ENCODE measurements at places on chromosomes 16 and 17. TPM values are rescaled to one million over a fixed set of nuclear protein-coding genes. Genes with fewer than 3 reads are reported as not detected.
A peak's percentile ranks its signal among the peaks of the same experiment; 100 is the strongest.

GRCh38 chr17:55664287-55664686 lies 58.4 kb downstream of the TMEM100 start:
- DNase-seq: no peak

DNA sequence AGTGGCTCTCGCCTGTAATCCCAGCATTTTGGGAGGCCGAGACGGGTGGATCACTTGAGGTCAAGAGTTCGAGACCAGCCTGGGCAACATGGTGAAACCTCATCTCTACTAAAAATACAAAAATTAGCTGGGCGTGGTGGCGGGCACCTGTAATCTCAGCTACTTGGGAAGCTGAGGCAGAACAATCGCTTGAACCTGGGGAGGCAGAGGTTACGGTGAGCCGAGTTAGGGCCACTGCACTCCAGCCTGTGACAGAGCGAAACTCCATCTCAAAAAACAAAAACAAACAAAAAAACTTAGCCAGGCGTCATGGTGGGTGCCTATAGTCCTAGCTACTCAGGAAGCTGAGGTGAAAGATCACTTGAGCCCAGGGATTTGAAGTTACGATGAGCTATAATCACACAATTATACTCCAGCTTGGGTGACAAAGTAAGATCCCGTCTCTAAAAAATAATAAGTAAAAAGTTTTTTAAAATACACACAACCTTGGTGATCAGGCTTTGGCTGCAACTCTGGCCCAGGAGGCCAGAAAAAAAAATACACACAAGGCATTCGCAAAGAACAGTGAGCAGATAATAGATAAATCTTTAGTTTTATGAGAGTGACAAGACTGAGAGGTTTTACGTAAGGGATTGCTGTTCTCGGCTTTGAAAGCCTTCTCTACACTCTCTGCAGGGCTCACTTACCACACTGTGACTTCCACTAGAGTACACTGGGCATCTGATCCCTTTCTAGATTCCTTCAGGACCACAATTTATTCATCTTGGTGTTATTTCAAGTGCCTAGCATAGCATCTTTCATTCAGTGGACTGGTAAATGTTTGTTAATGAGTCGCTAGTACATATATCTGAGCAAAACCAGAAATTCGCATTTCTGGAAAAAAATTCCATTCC lies 5.9 kb downstream of the GSPT1 start:
- DNase-seq: no peak

- DNase-seq: no peak
Measured at GRCh38 chr16:27728691-27729090, 178.7 kb downstream of the KATNIP start.

DNA sequence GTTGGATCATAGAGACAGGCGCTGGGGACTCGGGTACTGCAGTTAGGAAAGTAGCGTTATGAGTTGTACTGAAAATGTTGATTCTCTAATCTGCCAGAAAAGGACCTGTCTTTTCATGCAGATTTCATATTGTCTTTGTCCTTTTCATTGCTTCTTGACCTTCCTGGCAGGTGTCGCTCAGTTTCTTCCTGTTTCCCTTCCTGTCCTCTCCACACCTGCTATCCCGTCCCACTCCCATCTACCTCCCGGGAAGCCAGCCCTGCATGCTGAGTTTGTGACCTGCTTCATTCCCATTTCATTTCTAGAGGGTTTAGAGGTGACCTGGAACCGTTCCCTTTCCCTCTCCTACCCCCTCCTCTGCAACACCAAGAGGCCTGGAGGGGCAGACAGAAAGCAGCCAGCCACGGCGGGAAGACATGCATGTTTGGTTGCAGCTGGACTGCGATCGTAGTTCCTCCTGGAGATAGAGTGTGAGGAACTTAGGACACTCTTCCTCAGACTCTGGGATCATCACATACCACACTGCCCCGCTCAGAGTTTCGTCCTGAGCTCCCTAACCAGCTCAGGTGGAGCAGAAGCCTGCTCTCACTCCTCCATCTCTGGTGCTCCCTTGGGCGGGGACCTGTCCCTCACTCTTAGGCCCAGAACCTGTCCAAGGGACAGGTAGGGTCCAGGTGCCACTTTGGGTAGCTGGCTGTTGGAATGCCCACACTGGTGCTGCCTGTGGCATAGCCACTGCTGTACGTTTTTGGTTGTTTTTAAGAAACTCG lies 23.9 kb upstream of the ARHGAP23 start:
- no peak for DNase-seq

GRCh38 chr16:2904100-2904921 lies 7.4 kb upstream of the FLYWCH1 start:
- no peak for DNase-seq

DNA sequence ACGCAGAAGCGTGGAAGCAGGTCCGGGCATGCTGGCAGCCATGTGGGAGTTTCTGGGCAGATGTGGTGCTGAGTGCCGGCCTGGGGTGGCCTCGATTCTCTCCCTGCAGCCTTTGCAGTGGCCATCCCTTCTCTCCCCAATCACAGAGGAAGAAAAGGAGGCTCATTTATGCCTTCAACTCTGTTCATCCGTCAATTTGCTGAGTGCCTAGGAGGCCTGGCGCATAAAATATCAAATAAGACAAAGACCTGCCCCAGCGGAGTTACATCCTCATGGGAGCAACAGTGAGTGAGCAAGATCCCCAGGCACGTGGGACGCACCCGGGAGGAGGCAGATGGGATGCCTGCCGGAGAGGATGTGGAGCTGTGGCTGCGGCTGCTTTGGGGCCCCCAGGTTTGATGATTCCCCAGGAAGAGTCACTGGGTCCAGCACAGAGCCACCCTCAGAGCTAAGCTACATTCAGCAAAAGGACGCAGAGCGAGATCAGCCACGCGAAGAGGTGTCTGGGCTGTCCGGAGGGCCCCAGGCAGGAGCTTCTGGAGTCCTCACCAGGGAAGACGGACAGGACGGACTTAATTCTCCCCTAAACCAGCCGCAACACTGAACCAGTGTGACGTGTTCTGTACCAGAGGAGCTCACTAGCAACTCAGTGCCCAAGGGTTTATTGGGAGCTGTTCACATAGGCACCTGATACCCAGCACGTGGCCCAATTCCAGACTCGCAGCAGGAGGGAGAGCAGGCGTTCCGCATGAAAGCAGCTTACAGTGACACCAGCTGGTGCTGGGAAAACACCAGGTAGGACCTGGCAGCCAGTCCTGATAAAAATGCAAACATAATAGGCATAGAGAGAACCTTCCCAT lies 11.3 kb downstream of the CA5A start:
- peak; percentile 80 for DNase-seq

DNA sequence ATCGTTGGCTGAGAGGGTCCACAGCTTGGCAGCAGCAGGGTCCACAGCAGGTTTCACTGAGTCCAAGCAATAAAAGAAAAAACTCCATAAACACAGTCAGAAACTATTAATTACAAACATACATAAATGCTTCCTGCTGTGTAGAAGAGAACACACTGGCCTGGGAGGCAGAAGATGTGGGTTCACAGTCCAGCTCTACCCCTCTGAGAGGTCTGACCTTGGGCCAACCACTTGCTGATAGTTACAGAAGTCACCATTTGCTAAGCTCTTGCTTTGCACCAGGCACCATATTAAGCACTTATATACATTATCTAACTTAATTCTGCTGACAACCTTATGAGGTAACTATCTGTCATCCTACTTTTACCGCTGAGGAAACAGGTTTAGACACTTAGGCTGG lies 14.7 kb downstream of the CIAPIN1 start:
- no peak for DNase-seq

- no peak for DNase-seq
Measured at GRCh38 chr17:38906460-38907228, 18.8 kb upstream of the LASP1NB start.

DNA sequence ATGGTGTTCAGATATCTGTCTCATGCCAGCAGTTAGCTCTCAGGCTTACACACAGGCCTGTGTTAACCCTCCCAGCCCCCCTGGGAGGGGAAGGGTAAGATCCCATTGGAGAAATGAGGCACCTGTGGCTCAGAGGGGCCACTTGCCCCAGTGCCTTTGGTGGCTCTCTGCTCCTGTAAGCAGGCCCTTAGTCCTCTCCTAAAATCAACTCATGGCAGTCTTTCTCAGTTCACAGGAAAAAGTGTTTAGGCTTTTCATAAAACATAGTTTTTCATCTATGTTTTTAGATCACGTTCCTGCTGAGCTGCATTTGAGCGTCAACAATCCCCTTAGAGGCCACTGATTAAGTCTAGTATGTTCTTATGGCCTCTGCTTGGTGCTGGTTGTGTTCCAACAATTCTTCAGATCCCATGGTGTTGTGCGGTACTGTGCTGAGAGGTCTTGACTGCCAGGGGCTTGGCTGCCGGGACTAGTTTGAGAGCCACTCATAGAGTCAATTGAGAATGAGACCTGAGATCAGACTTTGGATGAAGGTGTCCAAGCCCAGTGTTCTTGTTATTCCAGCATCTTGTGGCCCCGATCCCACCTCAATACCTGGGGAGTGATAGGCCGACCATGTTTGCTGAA lies 10.6 kb downstream of the TAOK2 start:
- DNase-seq: no peak

GRCh38 chr17:47851764-47852112 lies 775 bp upstream of the SP6 start:
- no peak for DNase-seq

- DNase-seq: no peak
Measured at GRCh38 chr17:80612997-80613731, 68.5 kb downstream of the RPTOR start.

DNA sequence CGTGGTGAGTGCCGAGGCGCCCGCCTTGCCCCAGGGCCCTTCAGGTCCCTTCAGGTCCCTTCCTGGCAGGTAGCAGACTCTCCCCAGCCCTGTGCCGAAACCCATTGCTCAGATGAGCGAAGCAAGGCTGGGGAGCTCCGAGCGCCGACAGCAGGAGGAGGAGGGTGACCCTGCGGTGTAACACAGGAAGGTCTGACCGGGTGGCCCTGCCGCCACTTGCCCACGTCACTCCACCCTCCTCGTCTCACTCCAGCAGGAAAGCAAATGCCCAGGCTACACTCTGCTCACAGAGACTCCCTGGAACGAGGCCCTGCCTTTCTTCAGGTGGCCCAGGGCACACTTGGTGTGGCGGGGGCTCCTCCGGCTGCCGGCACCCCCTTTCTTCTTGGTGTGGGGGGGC lies 57.2 kb downstream of the ACTG1 start:
- DNase-seq: no peak

DNA sequence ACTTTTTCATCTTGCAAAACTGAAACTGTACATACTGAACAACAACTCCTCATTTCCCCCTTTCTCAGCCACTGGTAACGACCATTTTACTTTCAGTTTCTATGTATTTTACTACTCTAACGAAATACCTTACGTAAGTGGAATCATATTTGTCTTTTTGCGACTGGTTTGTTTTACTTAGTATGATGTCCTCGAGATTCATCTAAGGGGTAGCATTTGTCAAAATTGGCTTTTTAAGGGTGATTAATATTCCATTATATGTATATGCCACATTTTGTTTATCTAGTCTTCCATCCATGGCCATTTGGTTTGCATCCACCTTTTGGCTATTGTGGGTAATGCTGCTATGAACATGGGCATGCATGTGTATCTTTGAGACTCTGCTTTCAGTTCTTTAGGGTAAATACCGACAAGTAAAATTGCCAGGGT lies 10.4 kb downstream of the KPNB1 start:
- no peak for DNase-seq

GRCh38 chr17:39872751-39873150 lies 4.7 kb downstream of the ZPBP2 start:
- DNase-seq: no peak

DNA sequence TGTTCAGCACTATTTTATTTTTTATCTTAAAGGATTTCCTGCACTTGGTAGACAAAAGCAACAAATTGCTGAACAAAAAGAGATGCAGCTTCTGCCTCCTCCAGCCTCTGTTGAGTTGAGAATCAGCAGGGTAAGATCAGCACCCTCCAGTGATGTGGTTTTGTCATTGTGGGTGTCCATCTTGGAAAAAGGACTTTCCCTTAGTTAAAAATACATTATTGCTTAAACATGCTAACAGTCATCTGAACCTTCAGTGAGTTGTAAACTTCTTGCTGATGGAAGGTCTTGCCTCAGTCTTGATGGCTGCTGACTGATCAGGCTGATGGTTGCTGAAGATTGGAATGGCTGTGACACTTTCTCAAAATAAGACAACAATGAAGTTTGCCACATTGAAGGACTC lies 101.2 kb downstream of the PHKB start:
- no peak for DNase-seq

DNA sequence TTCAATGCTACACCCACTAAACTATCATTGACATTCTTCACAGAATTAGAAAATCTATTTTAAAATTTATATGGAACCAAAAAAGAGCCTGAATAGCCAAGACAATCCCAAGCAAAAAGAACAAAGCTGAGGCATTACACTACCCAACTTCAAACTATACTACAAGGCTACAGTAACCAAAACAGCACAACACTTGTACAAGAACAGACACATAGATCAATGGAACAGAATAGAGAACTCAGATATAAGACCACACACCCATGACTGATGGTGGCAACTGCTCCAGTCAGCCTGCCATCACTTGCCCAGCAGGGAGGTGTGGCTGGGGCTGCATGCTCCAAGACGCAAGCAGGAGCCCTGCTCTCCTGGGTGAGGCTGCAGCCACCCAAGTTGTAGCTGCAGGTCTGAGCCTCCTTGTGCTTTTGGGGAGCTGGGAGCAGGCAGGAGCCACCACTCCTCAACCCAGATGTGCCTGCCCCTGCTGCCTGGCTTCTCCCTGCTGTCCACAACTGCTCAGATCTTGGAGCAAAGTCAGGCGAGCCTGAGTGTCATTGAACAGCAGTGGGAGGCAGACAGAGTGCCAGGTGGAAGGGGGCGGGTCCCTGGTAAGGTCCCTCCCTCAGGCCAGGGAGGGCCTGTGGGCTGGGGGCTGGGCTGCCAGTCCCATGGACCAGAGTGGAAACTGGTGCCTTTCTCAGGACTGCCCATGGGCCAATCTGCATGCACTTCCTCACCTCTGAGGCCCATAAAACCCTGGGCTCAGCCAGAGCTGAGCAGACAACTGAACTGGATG lies 24.7 kb downstream of the SSH2 start:
- no peak for DNase-seq

GRCh38 chr16:23374721-23375510 lies 72.8 kb downstream of the SCNN1B start:
- no peak for DNase-seq

Gene IRF8
- total RNA-seq: 0.17 TPM

Gene TBC1D3I
- not detected for total RNA-seq

Data from epithelial cell of proximal tubule (primary cell).